Activated T-cell treated with anti-CD3 and anti-CD28 coated beads, Interleukin-2, amount 50 U/mL, for 72 hours (primary cell): ENCODE measurements at places on chromosomes 3 and 15. TPM values are rescaled to one million over a fixed set of nuclear protein-coding genes. Genes with fewer than 3 reads are reported as not detected.

DNA sequence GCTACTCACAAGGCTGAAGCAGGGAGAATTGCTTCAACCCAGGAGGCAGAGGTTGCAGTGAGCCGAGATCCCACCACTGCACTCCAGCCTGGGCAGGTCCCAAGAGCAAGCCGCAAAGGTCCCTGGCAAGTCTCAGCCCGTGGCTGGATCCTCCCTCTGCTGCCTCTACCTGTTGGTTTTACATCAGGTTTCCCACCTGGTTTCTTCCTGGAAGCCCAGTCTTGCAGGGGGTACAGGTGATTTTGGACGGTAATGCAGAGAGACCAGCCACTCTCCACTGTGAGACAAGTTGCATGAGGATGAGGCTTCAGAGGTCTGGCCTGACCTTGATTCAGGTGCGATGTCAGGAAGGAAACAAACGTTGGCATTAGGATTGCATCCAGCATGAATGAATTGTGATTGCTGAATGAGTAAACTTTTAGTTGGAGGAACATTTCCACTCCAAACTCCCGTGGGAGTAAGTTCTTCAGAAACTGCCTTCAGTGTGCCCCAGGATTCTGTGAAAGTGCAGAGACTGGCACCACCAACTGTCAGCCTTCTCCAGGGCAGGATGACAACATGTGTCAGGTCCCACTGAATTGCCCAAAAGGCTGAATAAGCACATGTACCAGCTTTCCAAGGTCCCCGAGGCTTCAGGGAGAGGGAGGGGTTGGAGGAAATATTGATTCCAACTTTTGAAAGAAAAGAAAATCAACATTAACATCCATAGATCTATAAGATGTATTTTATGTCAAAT lies 189.4 kb downstream of the TJP1 start:
- DNase-seq: no peak

DNA sequence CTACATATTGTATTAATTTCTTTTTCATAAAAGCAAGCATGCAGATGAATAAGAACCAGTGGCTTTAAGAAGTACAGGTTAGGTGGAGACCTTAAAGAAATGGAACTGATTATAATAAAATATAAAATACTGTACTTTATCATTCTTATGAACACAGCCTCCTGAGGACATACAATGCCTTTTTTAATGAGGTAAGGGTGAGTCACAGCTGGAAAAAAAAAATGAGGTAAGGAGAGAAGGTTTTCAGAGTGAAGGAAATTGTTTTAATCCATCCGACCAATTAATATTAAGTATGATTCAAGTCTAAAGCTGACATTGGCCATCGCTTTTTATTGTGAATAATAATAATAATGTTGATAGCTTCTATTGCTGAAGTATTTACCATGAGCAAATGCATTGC lies 170.3 kb upstream of the SOX2 start:
- DNase-seq: no peak

- no peak for DNase-seq
Observed at GRCh38 chr15:92840149-92840548, 60.0 kb upstream of the CHD2 start.

DNA sequence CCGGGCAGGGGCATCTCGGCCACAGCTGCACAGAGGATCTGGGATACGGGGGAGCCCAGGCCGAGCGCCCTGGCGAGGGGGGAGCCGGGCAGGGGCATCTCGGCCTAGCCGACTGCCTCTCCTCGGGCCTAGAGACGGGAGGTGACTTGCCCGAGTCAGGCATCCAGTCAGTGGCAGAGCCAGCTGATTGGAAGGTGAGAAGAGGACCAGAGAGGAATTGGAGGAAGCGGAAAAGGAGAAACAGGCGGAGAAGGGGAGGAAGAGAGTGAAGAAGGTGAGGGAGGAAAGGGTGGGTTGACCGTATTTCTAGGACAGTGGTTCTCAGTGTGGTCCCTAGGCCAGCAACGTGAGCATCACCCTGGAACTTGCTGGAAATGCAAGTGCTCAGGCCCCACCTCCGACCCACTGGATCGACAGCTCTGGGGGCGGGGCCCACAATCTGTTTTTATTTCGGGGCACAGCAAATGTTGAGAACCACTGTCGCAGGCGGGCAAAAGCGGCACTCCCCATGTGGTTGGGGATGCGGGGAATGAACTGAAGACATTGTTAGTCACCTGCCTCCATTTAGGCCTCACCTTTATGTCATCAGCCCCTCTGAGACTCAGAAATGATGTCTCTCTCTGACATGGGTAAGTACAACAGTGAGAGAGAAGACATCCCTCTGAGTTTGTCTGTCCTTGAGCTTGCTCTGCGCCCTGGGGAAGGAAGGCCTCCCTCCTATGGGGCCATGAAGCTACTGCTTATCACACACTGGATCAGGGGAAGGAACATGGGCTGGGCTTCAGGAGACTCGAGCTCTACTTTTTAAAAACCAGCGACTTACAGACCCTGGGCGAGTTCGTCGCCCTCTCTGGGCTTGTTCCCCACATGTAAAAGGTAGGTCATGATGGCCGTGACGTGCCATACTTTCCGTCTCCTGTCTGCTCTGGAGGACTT lies 1.0 kb upstream of the MELTF start:
- DNase-seq: no peak

GRCh38 chr15:80141916-80142598 lies 10.7 kb upstream of the FAH start:
- no peak for DNase-seq

HYAL3 gene
- total RNA-seq: 7.1 TPM

GRCh38 chr3:153163393-153163724 lies 1.3 kb downstream of the RAP2B start:
- DNase-seq: no peak

GRCh38 chr15:27418726-27419125 lies 447.7 kb downstream of the GABRG3 start:
- no peak for DNase-seq
